Sciatic nerve (tissue), 2 donors: ENCODE measurements at places on chromosomes 2 and 18. TPM values are rescaled to one million over a fixed set of nuclear protein-coding genes. Genes with fewer than 3 reads are reported as not detected.

The SLC9A4 gene
- total RNA-seq, result not detected

The GPR155 gene
- 28.7 TPM for total RNA-seq

The ABCG5 gene
- not detected for total RNA-seq

The NRP2 gene
- total RNA-seq, result 316 TPM

The OR6B2 gene
- total RNA-seq, result 5.1 TPM

The PTGR3 gene
- 31.6 TPM for total RNA-seq

The GGCX gene
- 36.6 TPM for total RNA-seq

The UGT1A3 gene
- total RNA-seq, result not detected

The CD207 gene
- 1.4 TPM for total RNA-seq

The MARCHF4 gene
- total RNA-seq, result not detected

The SERPINB13 gene
- not detected for total RNA-seq

The UGT1A4 gene
- total RNA-seq, result not detected

The ITGB6 gene
- total RNA-seq, result not detected

The PLGLB1 gene
- total RNA-seq, result 8.9 TPM

The MSH2 gene
- 25.1 TPM for total RNA-seq

The TGFA gene
- 11.8 TPM for total RNA-seq

The IL36RN gene
- total RNA-seq, result not detected

The ITGA6 gene
- 606 TPM for total RNA-seq

The SAG gene
- not detected for total RNA-seq

The HOXD11 gene
- 0.40 TPM for total RNA-seq

The TFCP2L1 gene
- total RNA-seq, result 0.27 TPM

The NABP1 gene
- 64.3 TPM for total RNA-seq

The ANKZF1 gene
- total RNA-seq, result 46.9 TPM

The C1GALT1C1L gene
- total RNA-seq, result 0.49 TPM

The TMEM185B gene
- total RNA-seq, result 19.9 TPM

The SERPINB7 gene
- total RNA-seq, result 0.53 TPM

The LRRTM4 gene
- total RNA-seq, result 18.1 TPM

The IL36G gene
- not detected for total RNA-seq

The LIMS3 gene
- 3.7 TPM for total RNA-seq

The DUSP2 gene
- 7.3 TPM for total RNA-seq

The GPAT2 gene
- total RNA-seq, result 11.1 TPM
